Stromal cell of bone marrow (primary cell): ENCODE measurements at places on chromosomes 5 and 9.
A peak's percentile ranks its signal among the peaks of the same experiment; 100 is the strongest.

GRCh38 chr9:129777769-129778130 lies 24.9 kb upstream of the PTGES start:
- no peak for DNase-seq

GRCh38 chr5:128498844-128499455 lies 39.1 kb downstream of the FBN2 start:
- peak; percentile 64 for DNase-seq

DNA sequence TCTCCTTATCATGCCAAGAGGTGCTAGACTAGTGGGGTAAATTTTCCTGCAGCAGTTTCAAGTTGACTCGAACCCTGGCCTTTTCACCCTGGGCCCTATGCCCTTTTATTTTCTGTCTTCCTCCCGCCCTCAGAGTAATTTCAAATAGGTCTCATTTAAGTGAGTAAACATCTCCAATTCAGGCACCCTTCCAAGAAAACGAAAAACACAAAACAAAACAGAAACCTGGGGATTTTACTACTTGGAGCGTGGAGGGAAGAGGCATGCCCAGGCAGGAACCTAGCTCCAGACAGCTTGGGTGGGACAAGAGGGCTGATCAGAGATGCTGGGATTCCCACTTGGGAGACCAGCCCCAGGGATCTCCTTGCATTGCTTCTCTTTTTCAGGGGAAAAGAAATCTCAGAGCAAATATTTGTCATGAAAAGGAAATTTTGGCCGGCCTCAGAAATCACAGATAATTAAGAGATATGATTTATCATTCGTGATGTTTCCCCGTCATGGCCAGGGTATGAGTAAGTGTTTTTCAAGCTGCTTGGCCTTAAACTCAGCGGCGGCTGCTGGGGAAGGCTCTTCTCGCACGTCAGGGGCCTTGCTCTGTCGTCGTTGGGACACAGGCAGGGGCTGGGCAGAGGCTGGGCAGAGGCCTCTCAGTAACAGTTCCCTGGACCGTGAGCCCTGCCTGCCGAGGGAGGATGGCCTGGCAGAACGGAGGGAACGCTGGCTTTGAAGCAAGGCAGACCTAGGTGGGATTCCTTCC lies 248.6 kb upstream of the KLF4 start:
- DNase-seq: no peak

DNA sequence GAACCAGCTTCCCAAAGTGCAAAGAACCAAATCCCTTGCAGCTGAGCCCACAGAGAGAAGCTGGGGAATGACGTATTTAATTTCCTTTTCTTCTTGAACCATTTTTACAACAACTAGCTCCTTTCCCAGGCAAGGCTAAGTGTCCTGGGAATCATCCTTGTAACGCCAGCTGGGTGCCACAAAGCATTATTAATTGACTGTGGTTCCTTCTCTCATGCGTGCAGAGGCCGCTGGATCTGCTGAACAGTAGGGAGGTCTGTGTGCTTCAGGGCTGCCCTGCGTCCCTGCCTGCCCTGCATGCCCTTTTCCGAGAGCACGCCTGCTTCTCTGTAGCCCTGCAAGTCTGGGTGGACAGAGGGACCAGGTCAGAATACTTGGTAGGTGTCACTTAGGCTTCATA lies 124.1 kb upstream of the OTULINL start:
- no peak for DNase-seq

GRCh38 chr9:129111528-129112151 lies 425 bp downstream of the PTPA start:
- no peak for DNase-seq

DNA sequence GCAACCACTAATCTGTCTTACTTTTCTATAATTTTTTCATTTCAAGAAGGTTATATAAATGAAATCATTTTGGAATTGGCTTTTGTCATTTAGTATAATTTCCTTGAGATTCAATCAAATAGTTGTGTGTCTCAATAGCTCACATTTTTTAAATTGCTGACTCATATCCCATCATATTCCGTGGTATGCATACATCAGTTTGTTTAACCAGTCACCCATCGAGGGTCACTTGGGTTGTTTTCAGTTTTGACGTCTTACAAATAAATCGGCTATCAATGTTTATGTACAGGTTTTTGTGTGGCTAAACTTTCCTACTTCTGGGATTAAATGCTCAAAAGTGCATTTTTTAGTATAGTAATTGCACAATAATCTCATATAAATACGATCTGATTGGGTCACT lies 185.5 kb downstream of the TAF11L14 start:
- peak; percentile 32 for DNase-seq

GRCh38 chr5:76663573-76663972 lies 40.4 kb upstream of the F2RL2 start:
- no peak for DNase-seq

DNA sequence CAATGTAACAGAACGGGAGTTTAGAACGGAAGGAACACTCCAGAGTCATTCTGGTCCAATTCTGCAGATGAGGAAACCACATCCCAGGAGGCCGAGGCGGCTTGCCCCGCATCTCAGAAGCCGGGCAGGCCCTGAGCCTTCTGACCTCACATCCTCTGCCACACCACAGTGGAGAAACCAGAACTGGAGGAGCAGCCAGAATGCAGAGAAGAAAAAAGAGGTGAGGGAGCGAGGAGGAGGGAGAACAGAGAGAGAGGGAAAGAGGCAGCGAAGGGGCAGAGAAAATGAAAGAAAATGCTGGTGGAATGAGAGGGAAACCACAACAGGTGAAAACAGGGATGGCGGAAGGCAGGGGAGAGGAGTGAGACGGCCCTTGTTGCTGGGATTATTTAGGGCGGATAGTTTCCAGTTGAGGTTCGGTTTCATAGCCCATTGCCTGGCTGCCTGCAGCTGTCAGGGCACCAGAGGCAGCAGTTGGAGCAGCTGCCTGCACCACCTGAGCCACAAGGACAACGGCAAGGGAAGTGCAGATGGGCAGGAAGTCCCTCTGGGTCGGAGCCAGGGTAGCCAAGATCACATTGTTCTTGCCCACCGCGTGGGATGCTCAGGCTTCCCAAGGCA lies at the start of gene HMHB1:
TSS of gene HMHB1 (plus strand) at position 77 of the 621 bp plus-strand sequence.
- no peak for DNase-seq

DNA sequence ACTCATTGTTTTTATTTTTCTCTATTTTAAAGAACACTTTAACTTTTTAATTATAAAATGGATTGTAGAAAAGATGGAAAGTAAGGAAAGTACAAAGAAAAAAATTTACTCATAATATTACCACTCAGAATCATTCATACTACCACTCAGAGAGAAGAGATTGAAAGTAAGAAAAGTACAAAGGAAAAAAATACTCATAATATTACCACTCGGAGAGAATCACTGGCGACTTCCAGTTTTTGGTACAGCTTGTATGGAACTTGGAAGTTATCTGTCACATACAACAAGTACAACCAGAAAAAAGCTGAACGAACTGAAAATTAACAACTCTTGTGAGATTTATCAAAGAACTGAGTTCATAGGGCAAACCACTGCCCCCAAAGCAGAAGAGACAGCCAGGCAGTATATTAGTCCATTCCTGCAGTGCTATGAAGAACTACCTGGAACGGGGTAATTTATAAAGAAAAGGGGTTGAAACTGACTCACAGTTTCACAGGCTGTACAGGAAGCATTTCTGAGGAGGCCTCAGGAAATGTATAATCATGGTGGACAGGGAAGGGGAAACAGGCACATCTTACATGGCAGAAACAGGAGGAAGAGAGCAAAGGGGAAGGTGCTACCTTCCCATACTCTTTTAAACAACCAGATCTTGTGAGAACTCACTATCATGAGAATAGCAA lies 183.9 kb downstream of the SMARCA2 start:
- no peak for DNase-seq

DNA sequence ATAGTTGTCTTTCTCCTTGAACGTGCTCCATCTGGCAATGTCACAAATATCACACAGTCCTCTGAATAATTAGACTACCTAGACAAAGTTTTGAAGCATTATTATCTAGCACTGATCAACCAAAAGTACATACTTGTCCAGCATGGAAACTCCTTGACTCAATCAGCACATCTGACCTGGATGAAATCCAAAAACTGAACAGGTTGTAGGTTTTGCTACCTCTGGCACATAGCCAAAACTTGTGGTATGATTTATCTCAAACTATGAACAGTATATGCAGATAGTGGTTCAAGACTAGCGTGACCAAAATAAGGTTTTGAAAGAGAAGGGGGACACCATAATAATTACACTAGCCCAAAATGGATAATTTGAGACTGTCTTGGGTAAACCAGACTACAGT lies 158.1 kb downstream of the ARRDC3 start:
- no peak for DNase-seq

DNA sequence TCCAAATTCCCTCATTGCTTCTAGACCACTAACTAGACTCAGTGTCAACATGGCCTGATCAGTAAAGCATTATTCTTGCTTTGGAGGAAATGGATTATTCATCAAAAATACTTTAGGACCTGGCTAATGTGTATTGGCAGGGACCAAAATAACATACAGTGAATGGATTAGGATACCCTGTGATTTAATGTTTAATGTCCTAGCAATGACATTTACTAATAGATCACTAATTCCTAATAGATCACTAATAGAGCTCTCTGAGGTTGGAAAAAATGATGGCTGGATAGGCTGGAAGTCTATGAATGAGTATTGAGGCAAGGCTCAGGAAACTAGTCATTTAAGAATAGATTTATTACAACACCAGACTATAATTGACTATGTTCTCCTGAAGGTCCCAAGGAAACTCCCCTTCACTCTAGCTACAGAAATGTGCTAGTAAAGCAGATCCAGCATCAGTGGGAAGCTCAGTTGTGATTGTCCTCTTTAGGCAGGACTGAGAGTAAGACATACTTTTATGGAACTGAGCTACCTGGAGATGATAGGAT lies 46.1 kb upstream of the CHSY3 start:
- DNase-seq: no peak

- DNase-seq: no peak
Measured at GRCh38 chr5:77168879-77169244, 41.6 kb upstream of the PDE8B start.

GRCh38 chr5:51091816-51092215 lies 291.4 kb upstream of the ISL1 start:
- no peak for DNase-seq

- no peak for DNase-seq
Measured at GRCh38 chr5:148859703-148860102, 33.3 kb downstream of the ADRB2 start.

GRCh38 chr5:117054911-117055310 lies 480.3 kb upstream of the SEMA6A start:
- no peak for DNase-seq

- DNase-seq: no peak
Measured at GRCh38 chr9:114754581-114754980, 51.3 kb downstream of the TNFSF15 start.

- no peak for DNase-seq
Measured at GRCh38 chr5:1931604-1932231, 49.0 kb upstream of the IRX4 start.

DNA sequence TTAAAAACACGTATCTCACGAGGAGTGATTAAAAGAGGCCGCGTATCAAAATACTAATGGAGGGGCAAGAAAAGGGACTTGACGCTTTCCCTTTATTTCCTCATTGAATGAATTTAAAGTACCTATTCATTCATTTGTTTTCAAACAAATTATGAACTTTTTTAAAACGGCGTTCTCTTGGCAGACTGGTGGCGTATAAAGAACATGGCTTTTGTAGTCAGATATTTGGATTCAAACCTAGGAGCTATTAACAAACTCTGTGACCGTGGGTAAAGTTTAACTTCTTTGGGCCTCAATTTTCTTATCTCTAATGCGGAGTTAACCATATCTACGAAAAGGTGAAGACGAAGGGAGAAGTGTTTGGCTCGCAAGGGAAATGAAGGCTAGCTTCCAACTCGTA lies 876 bp downstream of the CAAP1 start:
- no peak for DNase-seq
